Subcutaneous adipose tissue (tissue), 4 donors: ENCODE measurements at places on chromosomes 4 and X. TPM values are rescaled to one million over a fixed set of nuclear protein-coding genes. Genes with fewer than 3 reads are reported as not detected.

The CCDC120 gene
- total RNA-seq, result 3.1 TPM

The CHRNA9 gene
- total RNA-seq, result not detected

The FHIP1A gene
- total RNA-seq, result 0.34 TPM

The TREX2 gene
- 2.4 TPM for total RNA-seq

The C4orf50 gene
- total RNA-seq, result 0.16 TPM

The TLR2 gene
- total RNA-seq, result 91.5 TPM

The FAM9C gene
- total RNA-seq, result not detected

The BEX1 gene
- not detected for total RNA-seq

The RHOH gene
- total RNA-seq, result 4.1 TPM

The MAOB gene
- total RNA-seq, result 35.5 TPM

The GPC4 gene
- total RNA-seq, result 5.9 TPM

The P2RY10 gene
- not detected for total RNA-seq

The FAM149A gene
- 10.2 TPM for total RNA-seq

The TMSB15C gene
- 0.49 TPM for total RNA-seq

The AFP gene
- not detected for total RNA-seq

The WNK3 gene
- 1.1 TPM for total RNA-seq

The HPF1 gene
- 24.6 TPM for total RNA-seq

The CT45A5 gene
- total RNA-seq, result not detected

The STBD1 gene
- total RNA-seq, result 30.3 TPM

The DCLK2 gene
- total RNA-seq, result 6.2 TPM

The CLTRN gene
- total RNA-seq, result not detected

The DDX53 gene
- not detected for total RNA-seq

The SEL1L3 gene
- total RNA-seq, result 6.2 TPM

The RXFP1 gene
- not detected for total RNA-seq

The SPANXN4 gene
- total RNA-seq, result not detected

The SLC10A6 gene
- 11.4 TPM for total RNA-seq

The BEND2 gene
- total RNA-seq, result not detected

The NAP1L3 gene
- 0.49 TPM for total RNA-seq

The SPOCK3 gene
- total RNA-seq, result not detected

The RAB9A gene
- total RNA-seq, result 37.0 TPM

The GAGE12H gene
- not detected for total RNA-seq
